Smooth muscle cell of the pulmonary artery (primary cell): ENCODE measurements at places on chromosomes 5 and 9. TPM values are rescaled to one million over a fixed set of nuclear protein-coding genes. Genes with fewer than 3 reads are reported as not detected.

Gene CDKN2B
- 6.0 and 52.4 TPM in 2 replicates for total RNA-seq

Gene TAF1L
- total RNA-seq = under 0.01 TPM in 1 of 2 replicates, not detected in the other

Gene CKMT2
- total RNA-seq = 15.1 and 18.6 TPM in 2 replicates

Gene GPX3
- total RNA-seq = 29.7 and 56.0 TPM in 2 replicates

Gene TSSK1B
- total RNA-seq = 0.46 and 0.50 TPM in 2 replicates

Gene TMEM171
- 1.2 and 1.3 TPM in 2 replicates for total RNA-seq

Gene PCDHB15
- total RNA-seq = 0.59 and 0.91 TPM in 2 replicates

Gene MATR3
- 263 and 296 TPM in 2 replicates for total RNA-seq

Gene SLC24A2
- 0.03 TPM in 1 of 2 replicates, not detected in the other for total RNA-seq

Gene TOPORS
- 24.3 and 26.7 TPM in 2 replicates for total RNA-seq

Gene SPINK1
- total RNA-seq = 0.66 and 1.3 TPM in 2 replicates

Gene TAF11L5
- total RNA-seq = not detected in 2 replicates

Gene GNPDA1
- total RNA-seq = 58.3 and 95.6 TPM in 2 replicates

Gene CYSRT1
- total RNA-seq = 0.33 and 0.66 TPM in 2 replicates

Gene ABO
- not detected in 2 replicates for total RNA-seq

Gene ANKRD20A1
- total RNA-seq = not detected in 2 replicates

Gene PAEP
- not detected in 2 replicates for total RNA-seq

Gene IRX2
- 0.69 and 1.8 TPM in 2 replicates for total RNA-seq

Gene CDX1
- total RNA-seq = 0.17 and 0.91 TPM in 2 replicates

Gene CCNB1
- 16.3 and 46.4 TPM in 2 replicates for total RNA-seq

Gene MAMDC4
- total RNA-seq = 4.6 and 6.5 TPM in 2 replicates

Gene C1QTNF3
- total RNA-seq = 1.2 and 1.7 TPM in 2 replicates

Gene OLFML2A
- 1.3 and 1.6 TPM in 2 replicates for total RNA-seq

Gene PPP2CA
- 68.2 and 70.4 TPM in 2 replicates for total RNA-seq

Gene BTNL3
- not detected in 2 replicates for total RNA-seq

Gene RFESD
- 1.9 and 2.2 TPM in 2 replicates for total RNA-seq

Gene TRIM36
- 0.13 TPM in 2 replicates for total RNA-seq

Gene FGF10
- total RNA-seq = 0.10 and 2.2 TPM in 2 replicates

Gene TAS2R1
- total RNA-seq = not detected in 2 replicates

Gene SHISAL2B
- not detected in 2 replicates for total RNA-seq

Gene FOXE1
- 0.07 TPM in 1 of 2 replicates, not detected in the other for total RNA-seq

Gene ORM1
- not detected in 2 replicates for total RNA-seq

Gene SNAPC3
- total RNA-seq = 67.3 and 67.6 TPM in 2 replicates

Gene KIF4B
- total RNA-seq = under 0.01 TPM in 1 of 2 replicates, not detected in the other

Gene FOXI1
- total RNA-seq = not detected in 2 replicates

Gene GRAMD2B
- 22.0 and 26.0 TPM in 2 replicates for total RNA-seq

Gene C5orf58
- not detected in 2 replicates for total RNA-seq

Gene AGXT2
- total RNA-seq = not detected in 2 replicates

Gene ADAMTS19
- 0.03 and 0.33 TPM in 2 replicates for total RNA-seq

Gene SLCO4C1
- not detected in 2 replicates for total RNA-seq

Gene GPR151
- not detected in 2 replicates for total RNA-seq

Gene REEP5
- total RNA-seq = 63.2 and 74.2 TPM in 2 replicates

Gene LRRC19
- not detected in 2 replicates for total RNA-seq

Gene WNT8A
- not detected in 2 replicates for total RNA-seq

Gene OBP2B
- not detected in 2 replicates for total RNA-seq

Gene LCNL1
- 0.50 and 1.1 TPM in 2 replicates for total RNA-seq
